Suppressor macrophage (primary cell): ENCODE measurements at places on chromosomes 3 and 15.
A peak's percentile ranks its signal among the peaks of the same experiment; 100 is the strongest.

- DNase-seq, result no peak
Observed at GRCh38 chr3:55923626-55924025, 436.5 kb upstream of the WNT5A start.

DNA sequence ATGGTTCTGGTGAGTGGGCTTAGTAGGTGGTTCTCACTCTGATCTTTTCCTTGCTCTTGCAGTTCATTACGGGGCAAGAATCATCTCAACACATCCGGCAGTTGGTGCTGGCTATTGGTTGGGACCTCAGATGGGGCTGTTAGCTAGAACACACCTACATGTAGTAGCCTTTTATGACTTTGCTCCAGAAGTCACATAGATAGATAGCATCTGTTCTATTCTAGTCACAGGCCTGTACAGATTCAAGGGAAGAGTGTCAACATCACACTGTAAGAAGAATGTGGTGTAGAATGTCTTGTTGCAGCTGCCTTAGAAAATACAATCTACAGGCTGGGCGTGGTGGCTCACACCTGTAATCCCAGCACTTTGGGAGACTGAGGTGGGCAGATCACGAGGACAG, 15.1 kb downstream of the RAB5A start:
- no peak for DNase-seq

DNA sequence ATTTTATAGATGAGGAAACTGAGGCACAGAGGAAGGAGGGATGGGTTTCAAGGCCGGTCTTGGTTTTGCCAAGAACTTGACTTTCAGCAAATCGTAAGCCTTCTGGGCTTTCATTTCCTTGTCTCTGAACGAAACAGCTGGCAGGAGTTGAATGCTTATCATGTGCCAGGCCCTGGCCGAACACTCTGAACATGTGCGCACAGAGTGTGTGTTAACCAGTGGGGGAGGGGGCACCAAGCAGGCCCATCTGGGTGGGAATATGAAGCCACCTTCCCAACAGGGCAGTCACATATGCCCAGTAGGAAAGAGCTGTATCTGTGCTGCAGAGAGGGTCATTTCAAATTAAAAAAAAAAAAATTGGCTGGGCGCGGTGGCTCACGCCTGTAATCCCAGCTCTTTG, 29.3 kb downstream of the ZNF710 start:
- peak; percentile 38 for DNase-seq

- no peak for DNase-seq
Observed at GRCh38 chr15:36775209-36775608, 195.8 kb downstream of the CDIN1 start.

- DNase-seq, result peak; percentile 5
Observed at GRCh38 chr15:33985287-33985686, 17.0 kb downstream of the CHRM5 start.

GRCh38 chr15:31399544-31400171, 73.0 kb downstream of the KLF13 start:
- peak; percentile 55 for DNase-seq

DNA sequence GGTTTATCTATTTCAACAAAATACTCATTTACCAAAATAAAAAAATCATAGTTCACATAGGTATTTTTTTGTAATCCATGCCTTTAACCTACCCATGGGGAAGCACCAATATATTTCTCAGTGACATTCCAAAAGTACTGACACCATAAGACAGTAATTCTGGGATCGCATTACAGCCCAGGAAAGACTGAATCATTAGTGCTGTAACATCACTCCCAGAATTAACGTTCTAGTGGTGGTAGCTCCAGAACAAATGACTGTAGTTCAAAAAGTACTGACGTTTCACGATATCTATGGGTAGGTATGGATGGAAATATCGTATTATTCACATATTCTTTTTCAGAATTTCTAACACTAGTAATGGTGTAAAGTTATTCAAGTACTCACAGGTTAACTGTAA, 54.3 kb upstream of the NEK10 start:
- no peak for DNase-seq

- DNase-seq, result no peak
Observed at GRCh38 chr3:108487439-108487838, 23.0 kb downstream of the MYH15 start.

DNA sequence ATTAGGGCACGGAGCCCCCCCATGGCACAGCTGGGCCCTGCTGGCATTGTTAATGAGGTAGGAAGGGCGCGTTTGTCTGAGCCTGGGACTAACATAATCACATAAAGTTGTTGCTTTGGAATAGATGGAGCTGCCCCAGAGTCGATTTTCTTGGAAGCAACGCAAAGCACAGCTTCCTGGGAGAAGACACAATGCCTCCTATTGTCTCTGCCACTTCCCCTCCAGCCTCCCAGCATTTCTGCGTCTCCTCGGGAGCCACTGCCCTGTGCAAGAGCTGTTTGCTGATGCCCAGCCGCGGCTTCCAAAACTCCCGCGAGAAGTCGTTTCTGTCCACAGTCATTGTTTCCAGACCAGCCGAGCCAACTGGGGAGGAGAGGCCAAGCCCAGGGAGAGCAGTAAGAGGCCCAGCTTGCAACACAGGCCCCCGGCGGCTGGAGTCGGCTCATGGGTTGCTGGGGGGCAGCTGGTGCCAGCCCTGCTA, 18.1 kb upstream of the ALDH1A3 start:
- no peak for DNase-seq
